ENCODE measurements at places on chromosomes 7 and 10.

DNA sequence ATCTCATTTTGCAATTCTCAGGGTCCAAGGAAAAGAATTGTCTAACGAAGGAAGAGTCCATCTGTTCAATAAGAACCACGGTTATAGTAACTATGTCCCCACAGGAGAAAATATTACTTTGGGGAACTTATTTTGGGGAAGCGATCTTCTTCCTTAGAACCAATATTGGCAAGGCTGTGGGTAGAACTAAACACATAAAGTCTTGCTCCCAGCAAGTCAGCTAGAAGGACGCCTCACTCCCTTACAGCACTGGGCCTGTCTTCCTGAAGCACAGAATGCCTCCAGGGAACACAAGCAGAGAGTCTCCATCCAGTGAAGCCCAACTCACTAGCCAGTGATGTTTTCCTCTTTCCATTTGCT is 30.2 kb downstream of the C10orf71 start:
- DNase-seq: peak; percentile 26

DNA sequence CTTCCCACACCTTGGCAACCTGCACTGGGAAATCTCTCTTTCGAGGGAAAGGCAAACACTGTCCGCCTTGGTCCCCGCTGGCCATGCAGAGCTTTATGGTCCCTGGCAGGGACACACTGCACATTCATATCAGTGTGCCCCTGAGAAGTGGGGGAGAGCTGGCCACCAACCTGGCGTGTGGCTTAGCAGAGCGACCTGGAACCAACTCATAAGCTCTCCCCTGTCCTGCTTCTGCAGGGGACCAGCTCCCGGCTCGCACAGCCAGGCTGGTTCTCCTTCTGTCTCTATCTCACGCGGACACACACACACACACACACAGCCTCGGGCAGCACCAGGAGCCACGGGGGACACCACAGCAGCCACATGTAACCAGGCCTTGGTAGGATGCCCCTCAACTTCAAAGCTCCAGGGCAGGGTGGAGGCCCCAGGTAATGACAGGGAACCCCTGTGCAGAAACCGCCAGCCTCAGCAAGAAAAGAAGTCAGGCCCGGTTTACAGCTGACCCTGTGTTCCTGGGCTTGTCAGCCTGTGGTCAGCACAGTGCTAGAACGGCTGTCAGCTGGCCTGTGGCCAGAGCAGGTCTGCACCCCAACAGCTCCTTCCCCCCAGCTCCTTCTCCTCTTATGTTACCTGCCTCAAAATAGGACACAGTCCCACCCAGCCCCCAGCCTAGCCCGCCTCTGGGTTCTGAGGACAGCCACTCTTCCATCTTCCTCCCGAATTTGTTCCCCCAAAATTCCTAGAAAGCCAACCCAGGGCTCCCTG is 69.3 kb downstream of the OAT start:
- DNase-seq: no peak

GRCh38 chr7:93036149-93036640 is 81.6 kb downstream of the SAMD9 start:
- DNase-seq: no peak

DNA sequence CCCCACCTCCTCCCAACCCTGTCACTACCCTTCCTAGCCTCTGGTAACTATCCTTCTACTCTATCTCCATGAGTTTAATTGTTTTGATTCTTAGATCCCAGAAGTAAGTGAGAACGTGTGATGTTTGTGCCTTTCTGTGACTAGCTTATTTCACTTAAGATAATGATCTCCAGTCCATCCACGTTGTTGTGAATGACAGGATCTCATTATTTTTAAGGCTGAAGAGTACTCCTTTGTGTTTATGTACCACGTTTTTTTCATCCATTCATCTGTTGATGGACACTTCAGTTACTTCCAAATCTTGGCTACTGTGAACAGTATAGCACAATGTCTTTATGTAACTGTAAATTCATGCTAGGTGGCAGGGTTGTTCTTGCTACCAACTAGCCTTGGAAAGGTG is 461.6 kb downstream of the PLXDC2 start:
- no peak for DNase-seq

GRCh38 chr10:110561292-110561691 is 6.2 kb upstream of the SMC3 start:
- no peak for DNase-seq

DNA sequence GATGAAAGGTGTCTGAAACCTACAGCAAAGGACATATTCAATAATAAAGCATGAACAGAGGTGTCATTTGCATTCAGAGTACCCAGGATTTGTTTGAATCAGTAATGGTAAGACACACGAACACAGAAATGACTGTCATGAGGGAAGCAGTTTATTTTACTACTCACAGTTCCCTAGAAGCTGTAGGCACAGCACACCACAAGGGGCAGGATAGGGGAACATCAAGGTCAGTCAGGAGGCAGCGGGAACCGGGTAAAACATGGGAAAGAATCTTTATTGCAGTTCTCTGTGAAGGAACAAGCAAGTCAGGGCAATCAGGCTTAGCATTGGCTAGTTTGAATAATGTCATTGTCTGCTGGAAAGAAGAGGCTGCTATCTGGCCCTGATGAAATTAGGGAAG is 70.2 kb upstream of the PDSS1 start:
- DNase-seq: no peak

DNA sequence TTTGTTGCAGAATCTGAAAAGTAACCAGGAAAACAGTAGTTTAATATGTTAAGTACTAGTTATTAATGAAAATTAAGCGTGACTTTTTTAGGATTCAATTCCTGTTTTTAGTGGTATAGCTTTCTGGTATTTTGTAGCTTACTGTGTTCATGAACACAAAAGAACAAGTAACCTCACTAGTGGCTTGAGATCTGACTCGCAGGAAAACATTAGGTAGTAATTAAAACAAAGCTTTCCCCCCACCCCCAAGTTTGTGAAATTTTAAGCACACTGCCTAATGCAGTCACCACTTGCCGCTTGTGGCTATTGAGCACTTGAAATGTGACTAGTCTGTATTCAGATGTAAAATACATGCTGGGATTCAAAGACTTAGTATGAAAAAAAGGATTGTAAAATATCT is 102.5 kb upstream of the RPA3 start:
- DNase-seq: no peak

DNA sequence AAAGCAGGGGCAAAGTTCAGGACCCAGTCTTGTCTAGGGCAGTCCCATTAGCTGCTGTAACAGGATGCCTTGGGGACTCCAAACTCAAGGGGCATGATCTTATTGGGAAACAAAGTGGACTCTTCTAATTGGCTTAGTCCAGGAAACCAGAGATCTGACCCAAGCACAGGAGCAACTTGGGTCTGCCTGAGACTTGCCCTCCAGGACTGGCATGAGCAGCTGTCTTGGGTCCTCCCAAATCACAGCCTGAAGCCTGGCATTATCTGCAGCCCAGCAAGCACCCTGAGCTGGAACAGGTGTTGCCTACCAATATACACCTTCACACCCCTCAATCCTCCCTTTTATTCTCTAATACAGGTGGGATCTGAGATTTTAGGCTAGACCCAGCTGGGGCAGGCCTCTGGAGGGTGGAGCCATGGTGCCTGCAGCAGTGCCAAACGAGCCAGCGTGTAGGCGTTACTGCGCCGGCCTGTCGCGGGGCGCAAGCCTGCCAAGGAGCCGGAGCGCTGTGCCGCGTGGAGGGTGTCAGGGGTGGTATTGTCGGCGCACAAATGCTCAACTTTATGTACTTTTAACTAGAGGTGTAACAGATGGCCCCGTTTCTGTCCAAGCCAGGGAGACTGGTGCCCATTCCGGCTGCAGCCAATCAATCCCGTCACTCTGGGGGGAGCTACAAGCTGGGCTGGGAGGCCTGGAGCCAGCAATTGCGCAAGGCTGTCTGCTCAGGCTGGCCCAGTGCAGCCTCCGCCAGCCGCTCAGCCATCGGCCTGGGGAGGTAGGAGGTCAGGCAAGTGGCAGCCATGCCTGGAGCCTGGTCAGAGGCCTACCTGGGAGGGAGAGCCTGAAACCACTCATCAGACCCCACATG is 12.8 kb upstream of the LBX1 start:
- no peak for DNase-seq

GRCh38 chr7:108099713-108100112 is 30.4 kb downstream of the LAMB4 start:
- no peak for DNase-seq

- no peak for DNase-seq
Measured at GRCh38 chr10:11161096-11161495, 143.4 kb downstream of the CELF2 start.

GRCh38 chr7:23713285-23714149 is 3.5 kb downstream of the STK31 start:
- no peak for DNase-seq

DNA sequence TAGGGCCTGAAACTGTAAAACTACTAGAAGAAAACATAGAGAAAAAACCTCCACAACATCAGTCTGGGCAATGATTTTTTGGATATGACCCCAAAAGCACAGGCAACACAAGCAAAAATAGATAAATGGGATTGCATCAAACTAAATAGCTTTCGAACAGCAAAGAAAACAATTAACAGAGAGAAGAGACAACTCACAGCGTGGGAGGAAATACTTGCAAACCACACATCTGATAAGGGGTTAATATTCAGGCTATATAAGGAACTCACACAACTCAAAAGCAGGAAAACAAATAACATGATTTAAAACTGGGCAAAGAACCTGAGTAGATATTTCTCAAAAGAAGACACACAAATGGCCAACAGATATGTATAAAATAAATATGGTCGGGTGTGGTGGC is 7.7 kb upstream of the GSTK1 start:
- DNase-seq: no peak

DNA sequence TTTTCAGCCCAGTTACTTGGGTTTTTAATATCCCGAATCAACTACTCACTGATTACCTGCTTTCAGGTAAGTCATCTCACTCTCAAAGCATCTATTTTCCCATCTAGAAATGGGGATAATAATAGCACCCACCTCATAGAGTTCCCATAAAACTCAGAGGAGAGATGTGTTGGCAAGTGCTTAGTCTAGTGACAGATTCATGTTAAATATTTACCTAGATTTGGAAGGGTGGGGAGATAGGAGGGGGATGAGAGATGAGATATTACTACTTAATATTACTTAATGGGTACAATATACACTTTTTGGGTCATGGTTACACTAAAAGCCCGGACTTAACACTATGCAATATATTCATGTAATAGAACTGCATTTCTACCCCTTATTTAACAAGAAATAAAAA is 7.0 kb upstream of the A1CF start:
- no peak for DNase-seq

DNA sequence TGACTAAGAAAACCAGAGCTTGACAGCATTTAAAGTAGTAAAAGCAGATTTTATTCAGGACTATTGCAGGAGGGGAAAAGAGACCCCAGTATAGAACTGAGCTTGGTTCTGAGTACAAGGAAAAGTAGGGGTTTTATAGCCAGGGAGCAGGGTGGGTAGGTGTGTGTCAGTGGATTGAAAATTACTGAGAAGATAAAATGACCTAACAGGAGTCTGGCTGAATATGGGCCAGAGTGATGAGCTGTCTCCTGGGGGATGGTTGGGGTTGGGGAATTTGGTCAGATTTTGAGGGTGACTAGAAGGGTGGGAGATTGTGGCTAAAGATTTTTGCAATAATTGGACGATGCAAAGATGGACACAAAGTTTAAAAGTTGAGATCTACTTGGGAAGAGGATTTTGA is 114.0 kb downstream of the ST7 start:
- no peak for DNase-seq
